CD4-positive, alpha-beta memory T cell (primary cell): ENCODE measurements at places on chromosomes 4 and X. TPM values are rescaled to one million over a fixed set of nuclear protein-coding genes. Genes with fewer than 3 reads are reported as not detected.

Gene TAB3
- total RNA-seq = 23.8 TPM

DNA sequence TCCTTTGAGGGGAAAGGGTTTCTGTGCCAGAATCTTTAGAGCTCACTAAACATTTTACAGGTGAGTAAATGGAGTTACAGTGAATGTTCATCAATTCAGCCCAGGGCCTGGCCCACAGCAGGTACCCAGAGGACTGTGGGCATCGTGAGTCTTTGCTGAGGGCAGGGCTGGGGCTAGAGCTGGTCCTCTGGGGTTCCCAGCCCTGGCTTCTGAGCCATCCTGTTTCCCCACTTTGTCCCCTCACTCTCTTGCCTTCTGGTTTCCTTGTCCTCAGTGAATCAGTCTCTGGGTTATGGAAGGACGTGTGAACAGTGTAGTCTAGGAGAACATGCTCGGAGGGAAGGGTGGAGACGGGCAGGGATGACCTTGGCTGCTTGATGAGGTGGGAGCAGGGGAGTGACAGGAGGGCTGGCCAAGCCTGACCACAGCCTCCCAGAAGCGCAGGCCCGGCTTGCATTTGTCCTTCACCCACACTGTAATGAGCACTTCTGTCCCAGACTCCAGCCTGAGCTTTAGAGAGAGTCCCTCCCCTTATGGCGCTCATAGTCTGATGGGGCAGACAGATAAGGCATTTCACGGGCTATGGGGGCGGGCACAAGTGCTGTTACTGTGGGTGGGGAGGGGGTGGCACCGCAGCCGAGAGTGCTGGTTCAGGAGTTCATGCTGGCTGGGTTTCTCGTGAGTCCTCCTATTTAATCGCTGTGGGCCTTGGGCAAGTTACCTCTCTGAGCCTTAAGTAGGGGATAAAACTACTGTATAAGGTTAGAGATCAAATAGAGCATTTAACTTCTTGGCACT, 17.3 kb downstream of the TBC1D14 start:
- peak; percentile 55 for DNase-seq

DNA sequence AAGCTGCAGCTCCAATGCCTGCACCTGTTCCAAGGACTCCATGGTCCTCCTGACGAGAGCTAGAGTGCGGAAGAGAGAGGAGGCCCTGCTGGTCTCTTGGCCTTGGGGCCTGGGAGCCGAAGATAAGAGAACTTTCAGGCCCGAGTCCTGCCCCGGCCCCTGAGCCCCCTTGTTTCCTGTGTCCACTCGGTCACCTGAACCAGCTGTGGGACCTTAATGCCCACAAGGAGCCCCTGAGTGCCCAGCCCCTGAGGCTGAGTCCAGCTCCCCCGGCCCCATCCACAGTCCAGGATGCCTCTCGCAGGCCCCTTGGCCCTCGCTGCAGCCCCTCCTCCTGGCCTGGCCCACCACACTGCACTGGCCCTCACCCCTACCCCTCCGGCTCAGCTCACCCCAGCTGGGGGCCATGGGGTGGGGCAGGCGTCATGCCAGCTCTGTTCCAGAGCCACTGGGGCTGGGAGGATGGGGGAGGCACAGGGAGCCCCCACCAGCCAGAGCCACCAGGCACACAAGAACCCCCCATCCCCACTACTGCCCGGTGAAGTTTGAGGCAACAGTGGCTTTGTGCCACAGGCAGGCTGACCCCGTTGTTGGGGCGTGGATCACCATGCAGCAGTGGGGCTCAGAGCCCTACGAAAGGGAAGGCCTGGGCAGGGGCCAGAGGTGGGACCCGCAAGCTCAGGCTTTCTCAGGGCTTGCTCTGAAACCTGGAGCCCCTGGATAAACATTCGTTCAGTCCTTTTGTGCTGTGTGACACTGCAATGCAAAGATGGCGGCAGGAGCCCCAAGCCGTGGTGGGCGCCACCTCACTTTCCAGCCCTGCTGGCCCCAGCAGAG, 14.1 kb downstream of the NAT8L start:
- no peak for DNase-seq

DNA sequence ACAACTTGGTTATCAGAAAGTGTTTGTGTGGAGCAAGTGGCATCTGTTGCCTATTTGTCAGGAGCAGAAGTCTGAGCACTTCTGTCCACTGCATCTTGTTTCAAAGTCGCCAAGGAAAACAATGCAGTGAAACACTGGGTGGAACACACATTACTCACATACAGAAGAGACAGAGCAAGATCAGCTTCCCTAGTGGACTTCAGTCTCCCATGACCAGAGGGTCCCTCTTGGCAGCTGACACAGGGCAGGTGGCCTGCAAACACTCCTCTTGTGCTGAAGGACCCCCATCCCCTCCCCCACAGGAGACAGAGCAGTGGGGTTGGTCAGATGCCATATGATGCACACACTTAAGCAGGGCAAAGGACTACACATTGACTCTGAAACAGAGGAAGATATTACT, 3.6 kb upstream of the BBS12 start:
- DNase-seq = no peak

DNA sequence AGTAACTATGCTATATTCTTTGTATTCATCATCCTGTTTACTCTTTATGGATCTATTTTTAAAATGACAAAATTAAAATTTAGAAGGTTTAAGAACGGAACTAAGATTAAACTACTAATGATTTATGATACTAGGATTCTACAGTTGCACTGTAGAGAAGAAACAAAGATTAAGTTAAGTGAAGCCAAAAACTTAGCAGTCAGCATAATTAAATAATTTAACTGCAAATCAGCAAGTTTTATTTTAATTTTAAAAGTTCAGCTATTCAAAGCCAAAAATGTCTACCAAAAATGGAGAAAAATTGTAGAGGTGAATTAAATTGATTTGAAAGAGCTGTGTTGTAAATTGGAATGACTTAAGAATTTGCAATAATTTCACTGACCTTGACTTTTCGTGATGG, 30.8 kb downstream of the NDST4 start:
- DNase-seq = no peak

Gene ZCCHC13
- total RNA-seq = not detected

- peak; percentile 31 for DNase-seq
Measured at GRCh38 chr4:177401658-177402273, 40.5 kb downstream of the AGA start.

Gene ADGRL3
- total RNA-seq = not detected

DNA sequence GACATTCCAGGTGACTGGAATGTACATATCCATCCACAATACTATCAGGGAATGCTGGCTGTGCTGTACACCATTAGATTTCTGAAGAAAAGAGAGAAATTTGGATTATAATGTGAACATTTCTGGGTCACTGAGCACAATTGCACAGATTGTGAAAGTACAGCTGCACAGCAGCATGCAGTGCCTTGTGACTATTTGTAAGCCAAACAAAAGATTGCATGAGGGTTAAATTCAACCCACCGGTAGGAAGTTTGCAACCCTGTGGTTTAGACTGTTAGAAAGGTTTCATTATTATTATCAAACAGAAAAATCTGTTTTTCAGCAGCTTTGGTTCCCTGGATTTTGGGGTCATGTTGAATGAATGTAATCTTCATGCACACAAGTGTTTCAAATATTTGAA, 24.5 kb downstream of the DDIT4L start:
- DNase-seq = no peak

Gene CHIC2
- total RNA-seq = 46.6 TPM

DNA sequence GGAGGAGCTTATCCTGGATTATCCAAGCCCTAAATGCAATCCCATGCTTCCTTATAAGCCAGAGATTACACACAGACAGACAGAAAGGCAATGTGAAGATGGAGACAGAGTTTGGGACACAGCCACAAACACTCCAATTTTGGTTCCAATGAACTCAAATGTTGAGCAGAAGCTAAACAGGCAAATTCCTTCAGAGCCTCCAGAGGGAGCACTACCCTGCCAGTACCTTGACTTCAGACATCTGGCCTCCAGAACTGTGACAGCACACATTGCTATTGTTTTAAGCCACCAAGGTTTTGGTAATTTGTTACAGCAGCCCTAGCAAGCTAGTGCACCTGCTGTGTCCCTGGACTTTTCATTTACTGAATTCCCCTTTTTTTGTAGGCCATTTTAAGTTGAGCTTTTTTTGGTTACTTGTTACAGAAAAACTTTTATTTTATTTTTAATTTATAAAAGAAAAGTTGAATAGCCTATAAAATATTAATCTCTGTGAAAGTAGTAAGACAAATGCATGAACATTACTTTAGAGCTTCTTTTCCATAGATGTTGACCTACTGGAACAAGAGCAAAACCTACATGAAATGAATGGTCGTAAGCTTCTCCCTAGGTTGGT, 33.4 kb upstream of the SRD5A3 start:
- no peak for DNase-seq

Gene LIMCH1
- not detected for total RNA-seq

Gene SFRP2
- total RNA-seq = not detected

Gene WAS
- 110 TPM for total RNA-seq

- DNase-seq = no peak
Measured at GRCh38 chr4:74357965-74358364, 7.0 kb upstream of the EREG start.

DNA sequence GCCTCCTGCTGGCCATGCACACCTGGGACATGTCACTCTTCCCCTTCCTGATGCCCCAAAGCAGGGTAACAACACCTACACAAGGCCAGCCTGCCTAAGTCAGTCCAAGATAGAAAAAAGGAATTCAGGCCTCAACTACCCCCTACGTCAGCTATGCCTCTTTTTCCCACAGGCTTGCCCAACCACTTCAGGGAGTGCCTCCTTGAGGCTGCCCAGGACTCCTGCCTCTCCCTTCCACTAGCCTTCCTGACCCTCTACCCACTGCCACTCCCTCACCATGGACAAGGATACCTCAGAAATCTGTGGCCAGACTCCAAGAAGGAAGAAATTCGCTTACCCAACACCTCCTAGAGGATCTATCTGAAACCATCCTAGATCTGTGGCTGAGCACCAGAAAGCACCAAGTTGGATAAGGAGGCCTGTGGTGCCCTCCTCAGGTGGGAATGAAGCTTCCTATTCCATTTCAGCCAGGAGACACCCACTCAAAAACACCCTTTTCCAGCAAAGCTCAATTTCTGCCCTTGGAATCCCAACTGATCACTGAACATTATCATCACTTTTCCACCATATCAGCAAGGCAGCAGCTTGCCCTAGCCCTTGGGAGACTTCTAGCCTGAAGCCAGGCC, 1.8 kb downstream of the KDM5C start:
- no peak for DNase-seq

DNA sequence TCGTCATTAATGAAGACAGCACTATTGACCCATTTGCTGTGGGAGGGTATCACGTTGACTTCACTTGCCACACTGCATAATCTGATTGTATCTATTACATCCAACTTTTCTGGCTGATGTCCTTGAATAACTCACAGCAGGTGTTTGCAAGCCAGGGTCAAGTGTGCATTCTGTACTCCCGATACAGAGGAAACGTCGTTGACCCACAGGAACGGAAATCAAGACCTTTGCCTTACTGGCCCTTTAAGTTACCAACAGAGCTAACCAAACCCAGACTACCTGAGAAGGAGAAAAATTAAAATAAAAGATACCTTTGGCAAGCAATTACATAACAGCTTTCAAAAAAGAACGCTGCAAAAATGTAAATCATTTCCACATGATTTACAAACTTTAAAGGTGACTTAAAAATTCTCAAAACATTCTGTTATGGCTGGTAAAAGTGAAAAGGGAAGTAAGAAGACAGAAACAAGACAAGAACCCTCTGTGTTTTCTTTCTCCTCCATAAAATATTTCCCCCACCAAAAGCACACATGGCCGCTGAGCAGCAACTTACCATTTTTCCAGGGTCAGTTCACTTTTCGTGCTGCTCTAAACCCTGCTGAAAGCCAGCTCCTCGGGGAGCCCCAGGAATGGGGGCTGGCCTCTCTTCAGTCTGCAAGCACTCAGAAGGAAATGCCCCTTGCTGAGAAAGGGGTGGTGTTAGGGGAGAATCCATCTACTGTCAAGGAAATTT, 6.5 kb upstream of the SHISA3 start:
- DNase-seq = no peak

Gene IL3RA
- total RNA-seq = not detected

- DNase-seq = no peak
Measured at GRCh38 chrX:30573125-30573524, 4.4 kb downstream of the TASL start.

Gene ELOVL6
- total RNA-seq = 3.4 TPM

Gene DLG3
- 14.2 TPM for total RNA-seq

Gene GPR50
- total RNA-seq = not detected

Gene UBQLN2
- total RNA-seq = 64.0 TPM

DNA sequence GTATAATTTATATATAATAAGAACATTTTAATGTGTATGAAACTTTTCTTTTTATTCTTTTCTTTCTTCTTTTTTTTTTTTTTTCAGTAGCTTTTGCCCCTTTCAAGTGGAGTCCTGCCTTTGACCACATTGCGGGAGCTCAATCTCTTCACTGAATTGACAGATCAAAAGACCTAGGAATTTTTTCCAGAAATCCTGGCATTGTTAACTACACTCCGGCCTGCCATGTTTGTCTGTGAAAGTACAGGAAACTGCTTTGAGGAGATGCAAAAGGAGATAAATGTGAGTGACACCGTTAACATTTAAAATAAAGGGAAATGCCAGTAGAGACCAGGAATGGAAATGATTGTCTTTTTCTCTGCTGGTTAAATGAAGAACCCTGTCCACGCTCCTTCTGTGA, 159.3 kb upstream of the VCX3A start:
- DNase-seq = no peak

DNA sequence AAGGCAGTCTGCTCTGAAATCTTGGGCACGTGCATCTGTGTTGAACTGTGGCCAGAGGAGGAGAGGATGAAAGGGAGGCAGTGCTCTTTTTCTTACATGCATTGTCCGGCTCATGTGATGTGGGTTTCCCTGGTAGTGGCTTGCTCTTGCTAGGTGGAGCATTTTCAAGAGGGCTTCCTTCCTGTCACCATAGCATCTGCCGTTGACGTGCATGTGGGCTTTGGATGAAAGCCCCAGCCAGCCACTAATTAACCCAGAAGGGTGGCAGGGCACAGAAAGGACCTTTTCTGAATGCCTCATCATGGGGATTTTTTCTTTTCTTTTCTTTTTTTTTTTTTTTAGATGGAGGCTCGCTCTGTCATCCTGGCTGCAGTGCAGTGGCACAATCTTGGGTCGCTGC, 121.3 kb downstream of the GPR143 start:
- peak; percentile 72 for DNase-seq

Gene HSFX2
- total RNA-seq = not detected

Gene STIM2
- total RNA-seq = 84.6 TPM

Gene SATL1
- total RNA-seq = not detected

- DNase-seq = no peak
Measured at GRCh38 chr4:137452799-137453198, 79.5 kb downstream of the PCDH18 start.

DNA sequence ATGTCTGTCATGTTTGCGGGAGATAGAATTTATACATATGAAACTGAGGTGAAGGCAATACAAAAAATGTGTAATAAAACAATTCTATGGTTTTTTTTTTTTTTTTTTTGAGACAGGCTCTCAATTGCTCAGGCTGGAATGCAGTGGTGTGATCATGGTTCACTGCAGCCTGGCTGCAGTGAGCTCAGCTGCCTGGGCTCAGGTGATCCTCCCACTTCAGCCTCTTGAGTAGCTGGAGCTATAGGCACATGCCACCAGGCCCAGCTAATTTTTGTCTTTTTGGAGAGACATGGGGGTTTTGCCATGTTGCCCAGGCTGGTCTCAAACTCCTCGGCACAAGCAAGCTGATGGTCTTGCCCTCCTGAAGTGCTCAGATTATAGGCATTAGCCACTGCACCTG, 10.1 kb downstream of the RADX start:
- DNase-seq = no peak

Gene SPACA5
- total RNA-seq = not detected

- no peak for DNase-seq
Measured at GRCh38 chrX:10519278-10519677, 101.1 kb downstream of the MID1 start.

Gene UGT2B7
- not detected for total RNA-seq
